Renal pelvis (tissue), 12 donors: ENCODE measurements at places on chromosomes 5 and 9. TPM values are rescaled to one million over a fixed set of nuclear protein-coding genes. Genes with fewer than 3 reads are reported as not detected.

Gene SPARC
- polyA plus RNA-seq: 1,656 TPM

Gene TLR4
- polyA plus RNA-seq: 8.7 TPM

Gene SYK
- 26.1 TPM for polyA plus RNA-seq

Gene XRCC4
- polyA plus RNA-seq: 12.2 TPM

Gene OR1J2
- polyA plus RNA-seq: not detected

Gene SLC36A3
- not detected for polyA plus RNA-seq
